Stimulated activated CD4-positive, alpha-beta T cell treated with anti-CD3 and anti-CD28 coated beads, Interleukin-1b, Interleukin-23, amount 100 ng/mL, for 24 hours (primary cell): ENCODE measurements at places on chromosomes 3 and 15.

GRCh38 chr15:65085990-65086679 is 9.6 kb downstream of the KBTBD13 start:
- DNase-seq: no peak

DNA sequence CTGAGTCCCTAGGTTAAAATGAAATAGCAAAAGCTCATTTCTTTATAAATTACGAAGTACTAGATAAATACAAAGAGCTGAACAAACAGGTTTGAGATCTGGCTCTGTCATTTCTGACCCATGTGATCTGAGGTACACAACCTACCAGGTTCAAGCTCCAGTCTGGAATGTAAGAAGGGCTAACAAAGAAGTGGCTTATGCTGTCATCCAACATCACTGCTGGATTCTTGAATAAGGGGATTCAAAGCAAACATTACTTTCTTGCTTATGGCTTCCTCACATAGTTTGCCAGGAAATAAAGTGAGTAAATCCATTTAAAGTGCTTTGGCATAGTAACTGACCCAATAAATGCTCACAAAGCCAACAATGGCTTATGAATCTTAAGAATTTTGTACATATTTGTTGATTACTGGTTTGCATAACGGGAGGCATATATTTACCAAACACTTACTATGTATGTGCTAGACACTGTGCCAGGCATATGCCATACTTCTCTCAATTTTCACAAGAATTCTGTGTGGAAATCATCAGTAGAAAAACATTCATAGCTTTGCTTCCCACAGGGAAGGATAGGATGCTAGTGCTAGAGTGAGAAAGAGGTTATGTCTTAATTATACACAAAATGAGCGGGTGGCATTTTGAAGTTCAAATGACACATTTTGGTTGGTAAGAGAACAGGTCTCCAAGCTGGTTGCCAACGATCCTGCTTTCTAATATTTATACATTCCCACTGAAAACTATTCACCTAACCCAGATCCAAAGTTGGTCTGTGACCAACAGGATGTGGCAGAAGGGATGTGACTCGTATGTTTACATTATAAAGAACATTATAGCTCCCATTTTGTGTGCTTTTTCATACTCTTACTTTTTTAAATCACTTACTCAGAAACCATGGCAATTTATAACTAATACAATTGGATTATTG is 38.7 kb upstream of the CSPG5 start:
- no peak for DNase-seq

- DNase-seq: no peak
Measured at GRCh38 chr15:53869044-53869805, 109.0 kb upstream of the UNC13C start.

DNA sequence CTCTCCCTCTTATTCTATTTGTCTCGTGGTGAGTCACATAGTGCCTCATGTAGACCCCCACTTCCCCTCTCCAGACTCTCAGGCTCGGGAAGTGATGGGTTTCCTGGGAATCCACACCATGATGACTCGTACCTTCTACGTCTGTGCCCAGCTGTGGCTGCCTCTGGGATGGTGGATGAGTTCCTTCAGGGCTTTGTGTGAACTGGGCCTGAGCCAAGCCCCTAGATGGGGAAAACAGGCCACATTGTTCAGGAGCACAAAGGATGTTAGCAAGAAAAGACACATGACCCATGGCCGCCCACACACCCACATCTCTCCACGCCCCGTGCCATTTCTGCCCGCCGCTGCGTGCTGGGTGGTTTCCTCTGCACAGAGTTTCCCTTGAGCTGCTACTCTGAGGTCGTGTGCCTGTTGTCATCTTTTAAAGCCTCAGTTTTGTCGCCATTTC is 10.5 kb downstream of the ISG20 start:
- peak; percentile 60 for DNase-seq

- no peak for DNase-seq
Measured at GRCh38 chr3:73475175-73475574, 149.6 kb downstream of the PDZRN3 start.

DNA sequence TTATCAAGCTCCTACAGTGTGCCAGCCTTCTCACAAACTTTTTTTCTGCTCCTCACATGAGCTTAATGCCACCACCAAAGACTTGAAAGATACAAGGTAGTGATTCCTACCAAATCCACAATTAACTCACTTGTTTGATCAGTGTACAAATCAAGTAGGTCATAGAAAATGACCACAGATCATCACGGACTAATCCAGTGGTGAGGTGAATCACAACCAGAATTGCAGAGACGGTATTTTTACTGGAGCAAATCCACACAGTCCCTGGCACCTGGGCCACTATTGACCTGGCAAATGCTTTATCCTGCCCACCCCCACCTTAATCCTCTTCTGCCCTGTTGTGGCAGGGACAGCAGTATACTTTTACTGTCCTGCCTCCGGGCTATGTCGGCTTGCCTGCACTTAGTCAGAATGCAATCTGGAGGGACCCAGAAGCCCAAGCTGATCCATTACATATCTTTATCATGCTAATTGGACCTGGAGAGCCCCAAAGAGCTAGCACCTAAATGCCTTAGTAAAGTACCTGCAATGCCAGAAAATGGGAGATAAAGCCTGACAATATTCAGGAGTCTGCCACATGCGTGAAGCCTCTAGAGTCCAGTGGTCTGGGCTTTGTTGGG is 83.9 kb upstream of the CDV3 start:
- DNase-seq: no peak

- DNase-seq: no peak
Measured at GRCh38 chr3:177589041-177589650, 391.9 kb upstream of the TBL1XR1 start.

- no peak for DNase-seq
Measured at GRCh38 chr3:37492977-37493471, 318.6 kb upstream of the LRRFIP2 start.
